Fibroblast of skin of left quadriceps (primary cell): ENCODE measurements at places on chromosomes 7 and 10.

- no peak for DNase-seq
These were observed 4.0 kb downstream of the RBP3 start for GRCh38 chr10:47351899-47352815.

- no peak for DNase-seq
These were observed 133.3 kb downstream of the TEX36 start for GRCh38 chr10:125549653-125550052.

- DNase-seq, result no peak
These were observed 26.7 kb upstream of the CUL1 start for GRCh38 chr7:148672041-148672440.

DNA sequence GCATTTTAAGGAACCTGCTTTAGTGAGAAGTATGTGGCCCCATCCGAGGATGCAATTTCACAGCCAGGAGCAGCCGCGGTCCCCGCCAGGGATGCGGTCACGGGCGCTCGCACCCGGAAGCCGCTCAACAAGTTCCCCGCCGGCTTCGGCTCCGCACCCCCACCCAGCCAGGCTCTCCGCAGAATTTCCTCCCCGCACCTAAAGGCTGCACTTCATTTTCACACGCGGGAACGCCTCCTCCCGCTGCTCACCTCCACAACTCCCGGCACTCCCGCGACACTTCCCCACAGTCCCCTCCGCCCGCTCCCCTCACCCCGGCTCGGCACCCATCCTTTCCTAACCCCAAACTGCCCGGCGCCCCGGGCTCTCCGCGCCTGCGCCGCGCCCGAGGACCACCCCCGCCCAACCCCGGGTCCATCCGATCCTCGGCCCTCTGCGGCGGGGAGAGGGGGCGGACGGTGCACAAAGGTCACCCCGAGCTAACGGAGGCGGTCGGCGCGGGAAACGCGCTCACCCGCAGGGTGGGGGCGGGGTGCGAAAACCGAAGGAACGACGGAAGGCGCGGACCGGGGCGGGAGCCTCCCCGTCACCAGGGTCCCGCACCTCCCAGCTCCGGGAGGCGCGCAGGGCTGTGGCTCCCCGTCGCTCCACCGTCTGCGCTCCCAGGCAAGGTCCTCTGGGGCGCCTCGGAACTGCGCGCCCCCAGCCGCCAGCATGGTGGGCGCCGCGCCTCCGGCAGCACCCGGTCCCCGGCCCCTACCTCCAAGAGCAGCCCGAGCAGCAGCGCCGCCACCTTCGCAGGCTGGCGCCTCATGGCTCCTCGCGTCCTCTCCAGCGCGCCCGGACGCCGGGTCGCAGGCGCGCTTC, 558 bp downstream of the VOPP1 start:
- no peak for DNase-seq

DNA sequence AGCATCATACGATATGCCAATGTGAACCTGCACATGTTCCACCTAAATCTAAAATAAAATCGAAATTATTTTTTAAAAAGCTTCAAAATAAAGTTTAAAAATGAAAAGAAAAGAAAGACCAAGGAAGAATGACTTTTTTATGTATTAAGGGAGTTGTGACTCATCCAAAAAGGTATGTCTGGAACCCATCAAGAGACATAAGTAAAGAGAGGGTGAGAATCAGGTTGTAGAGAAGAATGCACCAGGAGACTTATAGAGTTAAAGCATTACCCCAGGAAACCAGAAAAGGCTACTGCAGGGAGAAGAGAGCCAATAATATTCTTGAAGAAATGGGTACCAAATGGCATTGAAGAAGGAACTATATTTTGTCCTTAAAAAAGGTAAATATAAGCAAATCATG, 69.8 kb downstream of the CTTNBP2 start:
- DNase-seq, result no peak

- DNase-seq, result no peak
These were observed 31.6 kb downstream of the ELMO1 start for GRCh38 chr7:37417107-37417474.

DNA sequence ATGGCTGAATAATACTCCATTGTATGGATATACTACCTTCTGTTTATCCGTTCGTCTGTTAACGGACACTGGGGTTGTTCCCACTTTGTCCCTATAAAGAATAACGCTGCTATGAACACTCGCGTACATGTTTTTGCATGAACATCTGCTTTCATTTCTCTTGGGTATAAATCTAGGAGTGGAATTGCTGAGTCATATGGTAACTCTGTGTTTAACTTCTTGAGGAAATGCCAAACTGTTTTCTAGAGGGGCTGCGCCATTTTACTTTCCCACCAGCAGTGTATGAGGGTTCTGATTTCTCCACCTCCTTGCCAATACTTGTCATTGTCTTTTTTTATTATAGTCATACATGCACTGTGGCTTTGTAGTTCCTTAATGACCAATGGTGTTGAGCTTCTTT, 20.6 kb upstream of the RASSF4 start:
- DNase-seq, result no peak

- DNase-seq, result no peak
These were observed 300 bp downstream of the ARHGAP21 start for GRCh38 chr10:24723386-24723787.

GRCh38 chr10:30724296-30724695, 94.7 kb upstream of the LYZL2 start:
- DNase-seq, result no peak

DNA sequence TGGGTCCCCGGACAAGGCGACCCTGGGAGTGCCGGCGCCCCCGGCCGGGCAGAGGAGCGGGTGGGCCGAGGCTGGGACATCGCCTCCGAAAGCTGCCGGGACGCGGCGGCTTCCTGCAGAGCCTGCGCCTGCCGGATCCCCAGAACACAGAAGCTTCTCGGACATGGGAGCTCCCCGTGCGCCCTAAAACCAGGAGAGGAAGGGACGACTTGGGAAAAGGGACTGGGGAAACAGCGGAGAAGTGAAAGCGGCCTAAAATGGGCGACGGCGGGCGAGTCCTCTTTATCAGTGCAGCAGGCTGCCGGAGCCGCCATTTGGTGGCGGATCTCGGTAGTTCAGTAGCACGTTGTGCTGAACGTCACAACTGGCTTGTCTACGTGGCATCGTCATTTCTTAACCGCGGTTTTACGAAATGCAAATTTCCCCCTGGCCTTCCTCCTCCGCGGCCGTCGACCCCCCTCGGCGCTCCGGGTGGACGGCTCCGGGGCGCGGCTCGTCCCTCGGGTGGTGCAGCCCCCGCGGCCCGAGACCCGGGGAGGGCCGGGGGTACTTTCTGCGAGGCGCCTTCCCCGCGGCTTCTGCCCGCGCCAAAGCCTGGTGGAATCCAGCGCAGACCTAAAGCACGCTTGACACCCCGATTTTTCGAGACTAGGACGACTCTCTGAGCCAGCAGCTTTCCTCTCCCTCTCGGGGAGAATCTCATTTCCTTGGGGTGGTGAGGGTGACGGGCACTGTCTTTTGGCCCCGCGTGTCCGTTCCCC, 9.9 kb upstream of the SPAG6 start:
- no peak for DNase-seq

GRCh38 chr7:107999779-108000560, 3.0 kb downstream of the LAMB1 start:
- DNase-seq, result no peak

GRCh38 chr7:16023046-16023445, 336.6 kb upstream of the MEOX2 start:
- no peak for DNase-seq

DNA sequence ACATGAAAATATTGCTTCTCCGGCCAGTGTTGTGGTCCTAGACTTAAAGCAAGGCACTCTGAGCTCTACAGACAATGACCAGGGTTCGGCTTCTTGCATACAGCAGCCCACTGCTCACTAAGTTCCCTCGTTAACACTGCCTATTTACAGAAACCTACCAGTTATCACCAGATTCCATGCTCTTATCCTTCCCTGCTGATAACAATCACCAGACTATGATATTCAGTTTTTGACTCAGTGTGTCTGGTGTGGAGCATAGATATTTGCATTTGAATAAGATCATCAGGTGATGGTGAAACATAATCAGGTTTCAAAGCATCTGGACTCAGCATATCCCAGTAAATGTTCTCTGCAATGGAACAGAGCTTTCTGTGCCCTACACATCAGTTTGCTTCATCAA, 182.3 kb downstream of the SNX13 start:
- DNase-seq, result no peak

GRCh38 chr7:28613262-28613661, 200.9 kb downstream of the CREB5 start:
- no peak for DNase-seq

- DNase-seq, result no peak
These were observed 18.8 kb downstream of the CHAT start for GRCh38 chr10:49632406-49633317.
